ENCODE measurements at places on chromosomes 16 and 17. TPM values are rescaled to one million over a fixed set of nuclear protein-coding genes. Genes with fewer than 3 reads are reported as not detected.

- H3K36me3 ChIP-seq: no peaks in the 10 kb centered on the region
- DNase-seq: no peak
- no peaks in the 10 kb centered on the region for H3K4me1 ChIP-seq
- H3K4me3 ChIP-seq: no peak overlapping the region
- H3K27me3 ChIP-seq: peaks cover 10% of the 10 kb centered on the region
- H3K27ac ChIP-seq: no peak overlapping the region
These were observed 270.0 kb upstream of the PSMD7 start for GRCh38 chr16:74026373-74027281.

DNA sequence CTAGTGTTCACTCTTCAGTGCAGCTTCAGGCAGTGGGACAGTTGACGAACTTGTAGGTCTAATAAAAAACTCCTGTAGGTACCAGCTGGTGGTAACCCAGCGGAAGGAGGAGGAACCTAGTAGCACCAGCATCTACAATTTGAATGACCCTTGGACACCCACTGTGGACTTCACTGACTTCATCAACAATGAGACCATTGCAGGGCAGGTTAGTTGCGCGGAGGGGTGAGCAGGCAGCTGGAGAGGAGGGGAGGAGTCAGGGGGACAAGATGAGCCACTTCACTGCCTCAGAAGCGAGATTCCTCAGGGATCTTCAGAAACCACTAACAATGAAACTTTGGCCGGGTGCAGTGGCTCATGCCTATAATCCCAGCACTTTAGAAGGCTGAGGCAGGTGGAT is 22.3 kb downstream of the AOC3 start:
- H3K4me1 ChIP-seq: no peaks in the 10 kb centered on the region
- H3K4me3 ChIP-seq: no peak overlapping the region
- H3K27ac ChIP-seq: no peak overlapping the region
- peaks cover 4% of the 10 kb centered on the region for H3K27me3 ChIP-seq

GRCh38 chr16:86138121-86139085 is 239.4 kb downstream of the IRF8 start:
- H3K27ac ChIP-seq: no peak overlapping the region
- no peak overlapping the region for H3K4me3 ChIP-seq
- no peaks in the 10 kb centered on the region for H3K4me1 ChIP-seq
- no peaks in the 10 kb centered on the region for H3K27me3 ChIP-seq
- no peaks in the 10 kb centered on the region for H3K36me3 ChIP-seq

DNA sequence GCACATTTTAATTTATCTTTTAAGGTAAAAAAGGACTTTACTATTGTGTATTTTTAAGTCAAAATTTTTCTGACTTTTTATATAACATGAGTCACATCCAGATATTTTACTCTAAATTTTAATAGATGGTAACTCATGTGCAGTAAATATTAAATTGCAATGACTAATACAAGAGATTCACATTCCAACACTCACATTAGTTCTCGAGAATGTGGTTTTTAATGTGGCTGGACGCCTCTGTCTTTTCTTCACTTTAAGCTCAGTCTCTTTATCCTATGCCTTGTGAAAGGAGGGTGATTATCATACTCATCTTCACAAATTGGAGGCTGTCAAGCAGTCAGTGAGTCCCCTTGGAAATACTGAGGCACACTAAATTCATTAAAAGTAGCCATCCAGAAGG is 315.6 kb downstream of the HS3ST3B1 start:
- H3K27me3 ChIP-seq: peaks cover 3% of the 10 kb centered on the region
- no peak for DNase-seq
- no peak overlapping the region for H3K4me3 ChIP-seq
- peaks cover 2% of the 10 kb centered on the region for H3K36me3 ChIP-seq

DNA sequence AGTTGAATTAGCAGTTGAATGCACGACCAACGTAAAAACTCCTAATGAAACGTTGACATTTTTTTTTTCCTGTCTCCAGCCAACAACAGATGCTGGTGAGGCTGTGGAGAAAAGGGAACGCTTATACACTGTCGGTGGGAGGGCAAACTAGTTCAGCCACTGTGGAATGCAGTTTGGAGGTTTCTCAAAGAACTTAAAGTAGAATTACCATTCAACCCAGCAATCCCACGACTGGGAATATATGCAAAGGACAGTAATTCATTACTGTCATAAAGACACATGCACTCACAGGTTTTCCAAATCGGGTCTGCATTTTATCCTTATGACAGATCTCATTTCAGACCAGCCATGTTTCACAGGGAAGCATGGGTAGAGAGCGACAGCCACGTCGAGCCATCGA is 3.5 kb upstream of the WFDC1 start:
- peaks cover 42% of the 10 kb centered on the region for H3K27me3 ChIP-seq
- no peak overlapping the region for H3K27ac ChIP-seq
- no peaks in the 10 kb centered on the region for H3K36me3 ChIP-seq
- no peak overlapping the region for H3K4me3 ChIP-seq
- peaks cover 10% of the 10 kb centered on the region for H3K4me1 ChIP-seq

- no peak overlapping the region for H3K4me3 ChIP-seq
- H3K4me1 ChIP-seq: peaks cover 10% of the 10 kb centered on the region
- no peak for DNase-seq
- no peaks in the 10 kb centered on the region for H3K36me3 ChIP-seq
These were observed 22.0 kb upstream of the METRNL start for GRCh38 chr17:83057397-83057761.

DNA sequence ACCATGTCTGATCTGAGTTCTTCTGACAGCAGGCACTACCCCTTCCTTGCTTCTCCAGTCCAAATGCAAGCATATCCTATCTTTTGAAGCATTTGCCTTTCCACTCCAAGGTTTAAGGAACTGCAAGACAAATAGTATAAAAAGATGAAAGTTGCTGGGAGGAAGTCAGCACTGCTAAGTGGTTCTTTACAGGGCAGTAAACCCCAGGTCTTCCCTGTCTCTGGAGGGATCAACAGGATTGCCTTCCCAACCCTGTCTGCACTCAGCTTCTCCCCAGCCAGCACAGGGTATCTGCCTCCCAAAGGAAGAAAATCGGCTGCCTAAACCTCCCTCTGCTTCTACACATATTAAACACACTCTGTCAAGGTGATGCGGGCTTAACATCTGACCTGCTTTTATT is 46.8 kb downstream of the SOX9 start:
- no peak for DNase-seq
- H3K27me3 ChIP-seq: peaks cover 5% of the 10 kb centered on the region
- H3K4me3 ChIP-seq: no peak overlapping the region
- H3K4me1 ChIP-seq: no peaks in the 10 kb centered on the region
- no peaks in the 10 kb centered on the region for H3K36me3 ChIP-seq

DNA sequence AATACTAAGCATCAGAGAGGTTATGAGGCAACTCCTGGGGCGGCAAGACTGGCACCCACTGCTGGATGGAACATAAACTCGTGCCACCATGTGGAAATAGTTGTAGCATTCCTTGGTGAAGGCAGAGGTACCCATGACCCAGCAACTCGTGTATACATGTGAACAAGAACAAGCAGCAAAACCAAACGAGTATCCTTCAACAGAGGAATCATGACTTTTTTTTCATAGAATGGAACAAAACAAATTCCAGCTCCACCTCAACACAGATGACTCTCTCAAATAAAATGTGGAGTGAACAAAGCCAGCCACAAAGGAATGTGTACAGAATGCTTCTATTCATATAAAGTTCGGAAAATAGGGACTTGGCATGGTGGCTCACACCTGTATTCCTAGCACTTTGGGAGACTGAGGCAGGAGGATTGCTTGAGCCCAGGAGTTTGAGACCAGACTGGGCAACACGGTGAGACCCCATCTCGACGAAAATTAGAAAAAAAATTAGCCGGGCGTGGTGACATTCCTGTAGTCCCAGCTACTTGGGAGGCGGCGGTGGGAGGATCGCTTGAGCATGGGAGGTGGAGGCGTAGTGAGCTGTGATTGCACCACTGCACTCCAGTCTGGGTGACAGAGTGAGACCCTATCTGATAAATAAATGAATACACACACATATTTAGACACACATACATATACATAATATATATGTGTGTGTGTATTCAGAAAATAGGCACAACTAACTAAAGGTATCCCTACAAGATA is 35.3 kb downstream of the B9D1 start:
- H3K27me3 ChIP-seq: peaks cover 24% of the 10 kb centered on the region
- DNase-seq: no peak
- no peak overlapping the region for H3K27ac ChIP-seq
- no peaks in the 10 kb centered on the region for H3K36me3 ChIP-seq
- no peak overlapping the region for H3K4me3 ChIP-seq

- H3K4me1 ChIP-seq: peaks cover 40% of the 10 kb centered on the region
- peak overlapping the region; percentile 91 for H3K4me3 ChIP-seq
- no peaks in the 10 kb centered on the region for H3K27me3 ChIP-seq
- H3K27ac ChIP-seq: peak overlapping the region; percentile 100
- DNase-seq: peak; percentile 61
These were observed 31.7 kb upstream of the ARL4D start for GRCh38 chr17:43366891-43367736.

- DNase-seq: peak; percentile 86
- H3K27ac ChIP-seq: peak overlapping the region; percentile 94
- H3K27me3 ChIP-seq: peaks cover 8% of the 10 kb centered on the region
- peaks cover 11% of the 10 kb centered on the region for H3K36me3 ChIP-seq
- peaks cover 14% of the 10 kb centered on the region for H3K4me1 ChIP-seq
These were observed 8.0 kb downstream of the ALOX12B start for GRCh38 chr17:8079291-8080207.

GRCh38 chr16:47657032-47657431 is 195.9 kb downstream of the PHKB start:
- peaks cover 51% of the 10 kb centered on the region for H3K36me3 ChIP-seq
- no peak overlapping the region for H3K4me3 ChIP-seq
- no peaks in the 10 kb centered on the region for H3K4me1 ChIP-seq
- H3K27me3 ChIP-seq: no peaks in the 10 kb centered on the region

- H3K4me3 ChIP-seq: no peak overlapping the region
- no peak overlapping the region for H3K27ac ChIP-seq
- H3K4me1 ChIP-seq: peaks cover 1% of the 10 kb centered on the region
- H3K36me3 ChIP-seq: peaks cover 4% of the 10 kb centered on the region
- no peak for DNase-seq
These were observed 56.2 kb downstream of the PGS1 start for GRCh38 chr17:78434455-78435329.

GRCh38 chr17:76623271-76624146 is 20.0 kb downstream of the ST6GALNAC1 start:
- no peak overlapping the region for H3K27ac ChIP-seq
- no peaks in the 10 kb centered on the region for H3K36me3 ChIP-seq
- H3K4me3 ChIP-seq: no peak overlapping the region
- peaks cover 3% of the 10 kb centered on the region for H3K4me1 ChIP-seq

GRCh38 chr17:43547659-43548256 is 1.6 kb upstream of the ETV4 start:
- no peak overlapping the region for H3K4me3 ChIP-seq
- peaks cover 17% of the 10 kb centered on the region for H3K4me1 ChIP-seq
- H3K27ac ChIP-seq: no peak overlapping the region
- no peak for DNase-seq
- peaks cover 81% of the 10 kb centered on the region for H3K27me3 ChIP-seq

- H3K36me3 ChIP-seq: peaks cover 8% of the 10 kb centered on the region
- peak overlapping the region; percentile 96 for H3K4me3 ChIP-seq
- H3K27me3 ChIP-seq: no peaks in the 10 kb centered on the region
- no peak overlapping the region for H3K27ac ChIP-seq
- H3K4me1 ChIP-seq: peaks cover 18% of the 10 kb centered on the region
These were observed 1.2 kb downstream of the RABEP2 start for GRCh38 chr16:28923652-28924398.

GRCh38 chr16:88415713-88416323 is 33.1 kb downstream of the ZNF469 start:
- H3K4me1 ChIP-seq: no peaks in the 10 kb centered on the region
- no peak overlapping the region for H3K4me3 ChIP-seq
- DNase-seq: no peak
- H3K27ac ChIP-seq: no peak overlapping the region
- no peaks in the 10 kb centered on the region for H3K36me3 ChIP-seq

DNA sequence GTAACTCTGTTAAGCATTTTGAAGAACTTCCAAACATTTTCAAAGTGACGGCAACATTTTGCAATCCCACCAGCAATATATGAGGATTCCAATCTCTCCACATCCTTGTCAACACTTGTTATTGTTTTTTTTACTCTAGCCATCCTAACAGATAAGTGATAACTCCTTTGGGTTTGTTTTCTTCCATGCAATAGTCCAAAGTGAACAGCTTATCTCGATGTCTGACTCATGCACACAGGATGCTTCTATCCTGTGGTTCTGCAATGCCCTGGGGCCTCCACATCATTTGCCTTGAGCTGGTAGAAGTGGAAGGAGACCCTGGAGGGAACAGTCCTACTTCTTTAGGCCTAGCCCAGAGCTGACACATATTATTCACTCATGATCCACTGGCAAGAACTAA is 13.0 kb downstream of the TLE7 start:
- H3K27me3 ChIP-seq: peaks cover 37% of the 10 kb centered on the region
- DNase-seq: no peak
- no peaks in the 10 kb centered on the region for H3K36me3 ChIP-seq
- H3K4me3 ChIP-seq: no peak overlapping the region
- H3K27ac ChIP-seq: no peak overlapping the region

GRCh38 chr16:1176280-1176897 is 23.5 kb downstream of the CACNA1H start:
- no peaks in the 10 kb centered on the region for H3K36me3 ChIP-seq
- no peak overlapping the region for H3K27ac ChIP-seq
- no peaks in the 10 kb centered on the region for H3K27me3 ChIP-seq
- H3K4me3 ChIP-seq: no peak overlapping the region
- no peak for DNase-seq

GRCh38 chr16:67154578-67155294 is 3.9 kb upstream of the B3GNT9 start:
- H3K36me3 ChIP-seq: peaks cover 13% of the 10 kb centered on the region
- H3K27ac ChIP-seq: no peak overlapping the region
- peaks cover 29% of the 10 kb centered on the region for H3K27me3 ChIP-seq
- no peak for DNase-seq

- H3K4me1 ChIP-seq: peaks cover 25% of the 10 kb centered on the region
- H3K4me3 ChIP-seq: no peak overlapping the region
- H3K27ac ChIP-seq: no peak overlapping the region
- H3K27me3 ChIP-seq: no peaks in the 10 kb centered on the region
- peaks cover 22% of the 10 kb centered on the region for H3K36me3 ChIP-seq
These were observed 8.5 kb downstream of the NR1D1 start for GRCh38 chr17:40091691-40092397.

DNA sequence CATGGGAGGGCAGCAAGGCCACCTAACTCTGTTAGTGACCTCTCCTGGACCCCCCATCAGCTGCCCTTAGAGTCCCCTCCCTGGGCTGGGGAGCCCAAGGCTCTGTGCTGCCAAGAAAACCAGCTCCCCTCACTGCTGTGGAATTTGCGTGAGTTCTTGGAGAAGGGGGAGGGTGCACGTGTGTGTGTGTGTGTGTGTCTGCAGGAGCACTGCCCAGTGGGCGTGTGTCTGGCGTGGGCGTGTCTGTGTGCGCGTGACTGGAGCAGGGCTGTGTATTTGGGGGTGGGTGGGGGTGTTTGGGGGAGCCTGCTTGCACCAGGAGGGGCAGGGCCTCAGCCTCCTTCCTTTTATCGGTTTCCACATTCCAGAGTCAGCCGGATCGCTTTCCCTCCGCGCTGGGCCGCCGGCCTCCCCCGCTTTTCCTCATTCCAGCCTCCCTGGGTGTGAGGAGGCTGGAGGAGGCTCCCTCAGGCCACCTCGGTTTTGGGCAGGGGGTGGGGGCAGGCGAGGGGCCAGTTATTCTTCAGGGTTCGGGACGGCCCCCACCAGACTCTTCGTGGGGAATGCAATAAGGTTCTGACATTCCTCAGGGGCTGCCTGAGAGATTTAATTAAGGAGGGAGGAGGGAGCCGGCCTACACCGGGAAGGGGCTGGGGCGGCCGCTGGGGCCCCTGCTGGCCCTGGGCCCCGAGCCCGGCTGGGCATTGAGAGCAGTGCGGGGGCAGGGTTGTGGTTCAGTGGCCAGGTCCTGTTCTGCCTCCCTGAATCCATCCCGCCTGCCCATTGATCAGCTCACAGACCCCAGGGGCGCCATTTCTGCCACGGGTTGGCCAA is 2.5 kb downstream of the VASN start:
- peaks cover 5% of the 10 kb centered on the region for H3K4me1 ChIP-seq
- H3K4me3 ChIP-seq: no peak overlapping the region
- peak overlapping the region; percentile 29 for H3K27ac ChIP-seq
- no peaks in the 10 kb centered on the region for H3K36me3 ChIP-seq

The GPR142 gene
- total RNA-seq: not detected

The EXOC3L1 gene
- not detected for total RNA-seq

The BTBD17 gene
- total RNA-seq: not detected

The PMP22 gene
- 0.21 TPM for total RNA-seq

All from activated naive CD8-positive, alpha-beta T cell treated with anti-CD3 and anti-CD28 coated beads for 36 hours (primary cell).